SW 1271 (cell line): ENCODE measurements at places on chromosomes 1 and 21.

- no peak for DNase-seq
Observed at GRCh38 chr1:34369701-34370455, 193.2 kb downstream of the C1orf94 start.

GRCh38 chr1:111615870-111616715 is 3.5 kb upstream of the RAP1A start:
- DNase-seq = no peak

GRCh38 chr1:238115852-238116251 is 225.1 kb upstream of the ZP4 start:
- no peak for DNase-seq

DNA sequence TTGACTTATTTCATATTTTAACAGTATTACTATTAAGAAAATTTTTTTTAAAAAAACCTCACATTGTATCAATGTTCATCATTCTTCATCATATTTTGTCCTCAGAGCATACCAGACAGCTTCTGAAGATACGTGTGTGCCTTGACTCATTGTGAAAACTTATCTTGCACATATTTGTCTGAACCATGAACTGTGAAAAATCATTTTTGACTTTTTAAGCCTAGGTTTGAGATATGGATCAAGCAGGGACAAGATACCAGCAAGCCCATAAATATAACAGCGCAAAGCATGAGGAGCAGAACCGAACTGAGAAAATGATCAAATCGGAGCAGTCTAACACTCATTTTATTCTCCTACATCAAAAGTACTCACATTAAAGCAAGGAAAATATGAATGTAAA is 506.0 kb downstream of the BRINP3 start:
- DNase-seq = no peak

DNA sequence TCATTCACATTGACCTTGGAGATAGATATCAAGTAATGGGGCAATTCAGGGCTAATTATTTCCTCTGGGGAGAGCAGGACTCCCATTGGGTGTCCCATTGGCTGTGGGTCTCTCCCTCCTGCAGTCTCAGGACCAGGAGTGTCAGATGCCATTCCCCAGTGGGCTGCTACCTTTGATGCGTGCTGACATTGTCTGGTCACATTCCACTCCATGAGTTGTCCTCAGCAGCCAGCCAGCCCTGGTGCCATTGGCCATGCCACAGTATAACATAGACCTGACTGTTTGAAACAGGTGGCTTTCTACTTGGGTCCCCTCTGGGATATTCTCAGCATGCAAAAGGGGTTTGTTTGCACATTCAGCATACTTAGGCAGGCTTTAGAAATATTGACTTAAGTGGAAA is 118.5 kb downstream of the MRPS6 start:
- DNase-seq = no peak

DNA sequence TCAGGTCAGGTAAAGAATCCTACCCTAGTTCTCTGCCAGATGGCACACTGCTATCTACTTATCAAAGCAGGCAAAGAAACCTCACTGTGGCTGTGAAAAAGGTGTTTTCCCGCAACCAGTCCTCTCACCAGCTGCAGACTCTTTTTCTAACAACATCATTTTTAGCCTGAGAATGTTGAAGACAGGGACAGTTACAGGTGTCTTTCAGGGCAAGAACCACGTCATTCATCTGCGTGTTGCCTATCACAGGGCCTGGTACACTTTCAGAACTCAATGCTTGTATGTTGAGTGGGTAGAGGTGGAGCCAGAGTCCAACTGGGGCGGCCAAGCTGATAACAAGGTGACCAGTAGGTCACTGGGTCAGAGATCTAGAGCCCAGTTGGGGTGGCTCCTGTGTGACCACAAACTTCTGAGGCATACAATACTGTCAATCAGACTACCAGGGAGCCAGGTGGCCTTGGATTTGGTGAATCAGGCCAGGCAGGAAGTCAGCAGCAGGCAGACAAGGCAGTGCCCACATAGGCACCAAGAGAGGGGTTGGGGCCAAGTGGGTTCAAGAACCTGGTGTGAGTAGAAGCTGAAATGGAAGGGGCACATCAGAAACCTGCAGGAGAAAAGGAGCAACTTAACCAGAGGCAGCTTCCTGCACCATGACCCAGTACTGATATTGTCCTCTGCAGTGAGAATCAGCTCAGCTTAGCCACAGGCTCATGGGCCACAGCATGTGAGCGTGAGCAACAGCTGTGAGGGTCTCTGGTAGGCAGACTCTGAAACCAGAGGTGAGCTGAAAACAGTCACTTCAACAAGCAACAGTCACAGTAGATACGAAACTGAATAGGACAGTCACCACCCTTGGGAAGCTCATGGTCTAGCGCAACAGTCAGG is 123.6 kb downstream of the DTL start:
- DNase-seq = no peak

- no peak for DNase-seq
Observed at GRCh38 chr1:67847466-67847865, 14.2 kb upstream of the GNG12 start.

DNA sequence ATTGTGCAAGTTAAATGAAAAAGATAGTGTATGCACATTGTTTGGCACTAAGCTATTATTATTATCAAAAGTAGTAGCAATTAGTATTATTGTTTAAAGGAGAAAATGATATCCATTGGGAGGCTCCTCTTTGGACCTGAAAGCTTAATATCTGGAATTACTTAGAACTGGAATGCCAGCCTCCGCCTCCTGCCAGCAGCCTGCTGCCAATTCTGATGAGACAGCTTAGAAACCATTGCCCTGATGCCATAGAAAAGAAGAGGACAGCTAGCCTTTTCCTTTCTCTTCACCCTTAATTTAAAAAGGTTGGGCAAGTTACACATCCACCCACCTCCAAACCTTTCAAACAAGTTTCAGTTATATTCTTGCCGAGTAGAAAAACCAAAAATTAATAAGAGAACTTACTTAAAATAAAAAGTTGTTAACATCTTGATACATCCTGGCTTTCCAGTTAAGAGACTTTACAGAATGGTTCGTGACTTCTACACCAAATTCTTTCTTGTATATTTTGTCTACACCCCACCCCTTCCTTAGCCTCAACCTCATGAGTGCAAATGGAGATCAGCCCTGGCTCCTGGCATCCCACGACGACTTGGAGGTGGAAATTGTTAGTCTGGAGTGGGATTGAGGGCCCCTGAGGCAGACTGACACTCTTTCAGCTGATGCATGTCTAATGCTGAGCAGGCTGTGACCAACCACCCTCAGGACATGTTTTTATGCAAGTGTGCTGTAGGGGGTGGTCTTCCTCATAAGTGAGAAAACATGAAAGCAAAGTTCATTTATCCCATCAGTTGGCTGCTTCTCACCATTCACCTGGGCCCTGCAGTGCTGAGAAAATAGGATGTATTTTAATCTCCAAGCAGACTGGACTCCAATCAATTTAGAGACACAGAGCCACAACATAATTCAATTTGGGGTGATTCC is 120.6 kb downstream of the KCNJ15 start:
- DNase-seq = no peak

DNA sequence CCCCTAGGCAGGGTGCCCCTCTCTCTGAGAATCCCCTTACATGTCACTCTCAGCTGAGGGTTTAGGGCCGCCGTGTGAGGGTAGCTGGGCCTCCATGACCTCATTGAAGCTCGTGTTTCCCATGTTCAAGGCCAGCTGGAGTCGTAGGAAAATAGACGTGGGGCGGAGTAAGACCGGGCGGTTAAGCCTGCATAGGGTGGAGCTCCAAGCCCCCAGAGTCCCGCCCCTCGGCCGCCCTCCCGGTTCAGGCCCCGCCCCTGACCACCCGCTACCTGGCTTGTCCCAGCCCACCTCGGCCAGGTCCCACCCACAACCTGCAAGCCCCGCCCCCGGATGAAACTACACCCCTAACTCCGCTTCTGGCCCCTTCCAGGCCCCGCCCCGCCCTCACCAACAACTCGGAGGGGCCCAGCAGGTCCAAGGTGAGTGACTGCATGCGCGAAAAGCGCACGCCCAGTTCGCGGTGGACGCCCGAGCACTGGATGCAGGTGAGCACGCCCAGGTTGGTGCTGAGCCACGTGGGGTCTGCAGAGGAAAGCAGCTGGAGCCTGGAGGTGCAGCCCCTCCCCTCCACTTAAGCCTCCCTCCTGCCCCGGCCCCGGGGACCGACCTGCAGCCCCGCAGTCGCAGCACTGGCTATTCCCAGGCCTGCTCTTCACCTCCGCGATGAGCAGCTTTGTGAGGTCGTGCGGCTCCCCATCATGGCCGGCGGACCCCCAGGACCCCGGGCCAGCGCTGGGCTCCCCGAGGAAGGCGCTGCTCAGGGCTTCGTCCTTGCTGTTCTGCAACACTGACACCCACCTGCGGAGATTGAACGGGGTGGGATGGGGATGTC is 12.2 kb upstream of the TCEA3 start:
- DNase-seq = no peak

DNA sequence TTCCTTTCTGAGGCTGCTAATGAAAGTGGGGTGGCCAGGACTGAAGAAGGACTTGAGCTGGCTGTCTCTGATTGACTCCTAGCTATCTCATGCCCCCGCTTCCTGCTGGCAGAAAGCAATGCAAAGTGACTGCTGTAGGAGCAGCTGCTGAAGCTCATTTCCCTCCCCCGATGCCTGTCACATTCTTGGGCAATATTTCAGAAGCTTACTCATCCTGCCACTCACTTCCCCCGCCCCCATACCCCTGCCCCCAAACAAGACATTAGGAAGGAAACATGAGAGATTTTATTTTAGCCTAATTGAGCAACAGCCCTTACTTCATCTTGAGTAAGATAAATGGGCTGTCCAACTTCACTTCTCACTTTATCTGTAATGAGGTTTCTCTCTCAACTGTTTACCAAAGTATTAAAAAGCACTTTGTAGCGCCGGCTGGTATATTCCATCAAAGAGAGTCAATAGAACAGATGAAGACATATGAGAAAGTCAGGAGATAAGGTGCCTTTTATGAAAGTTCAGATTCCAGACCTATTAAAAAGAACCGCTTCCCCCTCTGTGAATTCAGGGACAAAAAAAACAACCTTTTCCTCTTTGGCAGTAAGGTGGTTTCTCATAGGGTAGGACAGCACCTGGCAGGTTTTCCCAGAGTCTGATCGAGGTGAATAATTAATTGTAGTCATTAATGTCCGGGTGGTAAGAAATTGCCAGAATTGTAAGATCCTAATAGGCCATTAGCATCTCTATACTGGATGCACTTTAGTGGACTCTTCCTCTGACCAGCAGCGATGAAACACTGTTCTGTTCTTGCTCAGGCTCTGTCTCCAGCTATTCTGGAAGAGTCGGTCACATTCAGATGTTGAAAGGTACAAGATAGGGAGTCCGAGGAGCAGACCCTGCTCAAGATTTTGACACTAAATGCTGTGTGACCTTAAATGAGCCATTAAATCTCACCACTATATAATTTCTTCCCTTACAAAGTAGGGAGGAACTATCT is 70.2 kb downstream of the SH3GLB1 start:
- peak; percentile 82 for DNase-seq

GRCh38 chr1:214044438-214045214 is 56.9 kb downstream of the PROX1 start:
- no peak for DNase-seq

DNA sequence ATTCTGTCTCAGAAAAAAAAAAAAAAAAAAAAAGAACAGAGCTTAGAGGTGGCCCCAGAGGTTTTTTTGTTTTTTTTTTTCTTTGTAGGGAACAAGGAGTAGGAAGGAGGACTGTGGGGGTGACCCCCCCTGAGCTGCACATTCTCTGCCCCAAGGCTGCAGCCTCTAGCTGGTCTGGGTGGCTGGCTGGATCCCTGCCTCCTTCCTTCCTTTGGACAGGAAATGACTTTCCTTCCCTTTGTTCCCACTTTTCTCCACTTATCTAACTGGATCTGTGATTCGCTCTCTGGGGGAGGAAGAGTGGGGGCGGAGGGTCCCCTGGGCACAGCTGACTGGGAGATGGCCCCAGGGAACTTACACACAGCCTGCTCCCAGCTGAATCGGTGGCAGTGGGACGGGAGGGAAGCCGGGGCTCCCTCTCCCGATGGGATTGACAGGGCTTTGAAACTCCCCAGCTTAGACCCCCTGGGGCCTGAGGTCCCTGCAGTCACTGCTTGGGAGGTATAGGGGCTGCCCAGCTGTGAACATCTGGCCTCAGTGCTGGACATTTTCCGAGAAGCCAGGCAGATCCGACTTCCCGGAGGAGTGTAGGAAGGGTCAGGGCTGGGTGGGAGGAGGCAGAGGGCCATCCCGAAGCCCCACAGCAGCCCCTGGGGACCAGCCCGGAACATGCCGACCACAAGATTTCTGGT is 2.1 kb downstream of the FBLIM1 start:
- DNase-seq = no peak

GRCh38 chr21:25518491-25518911 is 88.8 kb downstream of the MRPL39 start:
- no peak for DNase-seq

DNA sequence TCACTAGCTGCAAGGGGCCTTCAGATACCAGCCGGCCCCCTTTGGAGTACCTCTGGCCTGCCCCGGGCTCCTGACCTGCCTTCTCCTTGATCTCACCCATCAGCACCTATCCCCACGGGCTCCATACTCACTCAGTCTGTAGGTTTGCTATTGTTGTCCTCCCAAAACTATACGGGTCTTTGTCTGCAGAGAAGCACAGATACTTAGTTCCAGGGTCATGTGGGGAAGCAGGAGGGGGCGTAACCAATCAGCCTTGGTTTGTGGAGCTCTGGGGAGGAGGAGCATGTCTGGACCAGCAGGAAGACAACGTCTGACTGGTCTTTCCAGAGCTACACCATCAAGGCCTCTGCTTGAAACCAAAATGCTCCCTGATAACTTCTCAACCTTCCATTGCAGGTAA is 15.2 kb downstream of the TMEM63A start:
- no peak for DNase-seq
